ENCODE measurements at places on chromosomes 16 and 17.

DNA sequence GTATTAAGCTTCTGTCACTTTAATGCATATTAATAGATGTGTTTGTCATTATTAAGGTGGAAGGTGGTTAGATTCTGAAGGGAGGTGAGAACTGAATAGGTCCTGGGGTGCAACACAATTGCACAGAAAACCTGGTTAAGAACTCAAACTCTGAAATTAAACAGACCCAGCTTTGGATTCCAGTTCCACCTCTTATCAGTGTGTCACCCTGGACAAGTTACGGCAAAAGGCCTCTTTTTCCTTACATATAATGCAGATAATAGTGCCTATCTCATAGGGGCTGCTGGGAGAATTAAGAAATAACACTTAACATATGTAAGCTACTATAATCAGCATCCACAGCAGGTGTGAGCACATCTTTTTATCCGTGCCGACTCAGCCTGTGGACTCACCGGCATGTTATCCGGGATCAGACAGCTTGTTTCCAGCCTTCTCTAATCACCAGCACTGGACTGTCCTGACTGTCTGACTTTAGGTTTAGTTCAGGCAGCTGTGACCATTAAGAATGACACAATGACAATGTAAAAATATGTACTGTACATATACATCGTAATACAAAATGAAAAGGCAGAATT, 31.4 kb downstream of the TEX2 start:
- no peak for DNase-seq

GRCh38 chr17:39602533-39603303, 5.0 kb downstream of the NEUROD2 start:
- no peak for DNase-seq

DNA sequence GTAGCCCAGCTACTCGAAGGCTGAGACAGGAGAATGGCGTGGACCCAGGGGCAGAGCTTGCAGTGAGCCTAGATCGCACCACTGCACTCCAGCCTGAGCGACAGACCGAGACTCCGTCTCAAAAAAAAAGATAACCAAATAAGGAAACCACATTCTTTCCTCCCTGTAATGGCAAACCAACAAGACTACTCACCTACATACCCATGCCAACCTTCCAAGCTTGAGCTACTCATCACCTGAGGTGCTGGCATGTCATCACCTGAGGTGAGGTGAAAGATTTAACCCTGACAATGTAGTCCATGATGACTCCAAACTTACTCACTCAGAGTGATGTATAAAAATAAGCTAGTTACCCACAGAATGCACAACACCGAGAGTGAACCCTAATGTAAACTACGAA, 85.2 kb downstream of the SMG6 start:
- DNase-seq: peak; percentile 70

- DNase-seq: no peak
Observed at GRCh38 chr17:76844485-76844829, 23.7 kb upstream of the MGAT5B start.

DNA sequence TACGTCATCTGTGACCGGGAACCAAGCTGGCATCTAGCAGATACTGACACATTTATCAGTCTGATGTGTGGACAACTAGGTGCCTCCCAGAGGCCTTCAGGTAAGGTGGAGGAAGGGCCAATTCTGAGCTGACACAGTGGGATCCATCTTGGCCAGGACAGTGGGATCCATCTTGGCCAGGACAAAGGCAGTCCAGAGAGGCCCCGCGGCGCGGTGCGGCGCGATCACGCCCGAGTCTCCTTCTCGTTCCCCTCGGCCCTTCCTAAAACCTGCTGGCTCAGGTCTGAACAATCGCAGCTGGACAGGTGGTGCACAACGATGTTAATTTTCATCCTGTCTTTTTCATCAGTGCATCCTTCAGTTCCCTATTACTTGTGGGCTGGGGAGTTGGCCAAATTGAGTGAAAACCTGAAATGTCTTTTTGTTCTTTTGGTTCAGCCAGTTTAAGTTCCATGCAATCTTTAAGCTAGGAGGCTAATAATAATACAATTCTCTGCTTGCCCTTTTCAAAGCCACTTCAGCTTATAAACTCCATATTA, 486 bp upstream of the WSB1 start:
- no peak for DNase-seq

DNA sequence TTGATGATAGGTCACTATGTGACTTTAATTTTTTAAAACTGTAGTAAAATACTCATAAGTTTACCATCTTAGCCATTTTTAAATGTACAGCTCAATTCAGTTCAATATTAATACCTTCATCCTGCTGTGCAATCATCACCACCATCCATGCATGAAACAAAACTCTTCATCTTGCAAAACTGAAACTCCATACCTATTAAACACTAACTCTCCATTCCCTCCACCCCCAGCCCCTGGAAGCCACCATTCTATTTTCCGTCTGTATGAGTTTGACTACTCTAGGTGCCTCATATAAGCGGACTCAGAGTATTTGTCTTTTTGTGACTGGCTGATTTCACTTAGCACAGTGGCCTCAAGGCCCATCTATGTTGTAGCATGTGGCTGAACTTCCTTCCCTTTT, 9.4 kb upstream of the CNEP1R1 start:
- DNase-seq: no peak
